ENCODE measurements at places on chromosomes 11 and 22. TPM values are rescaled to one million over a fixed set of nuclear protein-coding genes. Genes with fewer than 3 reads are reported as not detected.

The TMEM151A gene
- total RNA-seq: not detected

The NXPE4 gene
- not detected for total RNA-seq

DNA sequence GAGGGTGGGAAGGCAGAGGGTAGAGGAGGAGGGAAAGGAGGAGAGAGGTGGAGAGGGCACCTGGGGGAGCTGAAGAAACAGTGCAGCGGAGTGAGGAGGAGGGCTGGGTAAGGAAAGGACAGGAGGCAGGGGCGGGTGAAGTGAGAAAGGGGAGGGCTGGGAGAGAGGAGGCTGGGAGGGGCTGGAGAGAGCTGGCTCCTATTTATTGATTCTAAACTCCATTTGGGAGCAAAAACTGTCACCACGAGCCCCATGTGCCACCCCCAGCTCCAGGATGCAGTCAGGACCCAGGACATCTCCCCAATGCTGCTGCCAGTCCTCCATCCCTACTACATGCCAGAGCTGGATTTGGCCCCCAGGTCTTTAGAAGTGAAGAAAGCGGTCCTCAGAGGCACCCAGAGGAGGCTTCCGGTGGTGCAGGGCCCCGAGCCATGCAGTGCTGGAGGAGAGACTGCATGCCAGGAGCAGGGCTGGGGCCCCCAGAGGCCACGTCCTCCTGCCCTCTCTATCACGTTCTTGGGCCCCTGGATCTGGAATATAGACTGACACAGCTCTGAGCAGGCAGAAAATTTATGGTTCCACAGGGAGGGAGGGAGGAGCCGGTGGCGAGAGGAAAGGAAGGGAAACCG is 53.7 kb downstream of the SLC22A12 start:
- DNase-seq: no peak

- no peak for DNase-seq
Measured at GRCh38 chr11:17933708-17934107, 79.1 kb downstream of the SERGEF start.

DNA sequence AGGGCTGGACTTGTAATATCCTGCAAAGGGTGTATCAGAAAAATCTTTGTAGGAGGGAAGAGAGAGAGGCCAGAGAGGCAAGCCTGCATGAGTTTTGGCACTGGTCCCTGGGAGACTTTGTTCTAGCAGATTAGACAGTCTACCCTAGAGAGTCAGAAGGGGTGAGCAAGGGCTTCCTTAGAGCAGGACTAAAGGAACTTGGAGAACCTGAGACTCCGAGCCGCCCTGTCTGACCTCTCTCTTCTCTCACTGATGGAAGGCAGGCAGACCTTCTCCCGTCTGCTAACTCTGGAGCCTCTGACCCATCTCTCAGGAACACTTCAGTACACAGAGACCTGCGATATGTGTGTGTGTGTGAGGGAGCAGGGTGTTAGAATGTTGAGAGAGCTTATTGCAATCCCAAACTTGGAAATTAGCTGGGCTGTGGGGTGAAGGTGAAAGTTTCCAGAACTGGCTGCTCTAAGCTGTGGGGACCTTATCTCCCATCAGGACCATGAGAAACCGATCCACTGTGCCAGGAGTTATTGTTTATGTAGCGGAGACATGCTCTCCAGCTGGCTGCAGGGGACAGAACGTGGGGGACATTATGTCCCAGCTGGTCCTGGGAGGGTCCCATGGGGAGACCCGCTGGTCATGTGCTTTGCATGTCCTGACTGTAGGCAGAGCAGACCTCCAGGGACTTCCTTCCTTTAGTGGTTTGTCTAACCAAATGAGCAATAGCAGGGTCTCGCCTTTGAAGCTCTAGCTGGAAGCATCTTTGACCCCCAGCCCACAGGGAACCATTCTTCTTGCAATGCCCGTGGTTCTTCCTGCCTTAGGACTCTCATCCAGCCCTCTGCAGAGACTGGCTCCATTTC is 51.1 kb downstream of the TIMP3 start:
- DNase-seq: no peak

DNA sequence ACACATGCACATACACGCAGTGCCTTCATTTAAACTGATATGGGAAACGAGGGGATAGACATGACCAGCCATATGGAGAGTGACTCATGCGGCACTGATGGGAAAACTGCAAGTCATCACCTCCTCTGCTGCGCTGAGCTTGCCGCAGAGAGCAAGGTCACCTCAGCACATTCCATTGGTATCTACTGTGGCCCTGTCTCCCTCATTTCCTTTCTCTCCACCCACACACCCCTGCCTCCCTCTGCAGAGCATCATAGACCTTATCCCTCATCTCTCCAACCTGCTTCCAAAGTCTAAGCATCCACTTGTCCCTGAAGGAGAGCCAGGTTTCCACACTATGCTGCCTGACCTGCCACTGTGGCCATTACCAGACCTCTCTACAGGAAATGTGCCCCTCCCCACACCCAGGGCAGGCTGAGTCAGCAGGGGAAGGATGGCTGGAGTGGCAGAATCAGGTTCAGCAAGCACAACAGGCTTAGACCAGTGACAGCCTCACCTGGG is 116.9 kb upstream of the SNX19 start:
- peak; percentile 90 for DNase-seq
